ENCODE measurements at places on chromosomes 7 and 10. TPM values are rescaled to one million over a fixed set of nuclear protein-coding genes. Genes with fewer than 3 reads are reported as not detected.

DNA sequence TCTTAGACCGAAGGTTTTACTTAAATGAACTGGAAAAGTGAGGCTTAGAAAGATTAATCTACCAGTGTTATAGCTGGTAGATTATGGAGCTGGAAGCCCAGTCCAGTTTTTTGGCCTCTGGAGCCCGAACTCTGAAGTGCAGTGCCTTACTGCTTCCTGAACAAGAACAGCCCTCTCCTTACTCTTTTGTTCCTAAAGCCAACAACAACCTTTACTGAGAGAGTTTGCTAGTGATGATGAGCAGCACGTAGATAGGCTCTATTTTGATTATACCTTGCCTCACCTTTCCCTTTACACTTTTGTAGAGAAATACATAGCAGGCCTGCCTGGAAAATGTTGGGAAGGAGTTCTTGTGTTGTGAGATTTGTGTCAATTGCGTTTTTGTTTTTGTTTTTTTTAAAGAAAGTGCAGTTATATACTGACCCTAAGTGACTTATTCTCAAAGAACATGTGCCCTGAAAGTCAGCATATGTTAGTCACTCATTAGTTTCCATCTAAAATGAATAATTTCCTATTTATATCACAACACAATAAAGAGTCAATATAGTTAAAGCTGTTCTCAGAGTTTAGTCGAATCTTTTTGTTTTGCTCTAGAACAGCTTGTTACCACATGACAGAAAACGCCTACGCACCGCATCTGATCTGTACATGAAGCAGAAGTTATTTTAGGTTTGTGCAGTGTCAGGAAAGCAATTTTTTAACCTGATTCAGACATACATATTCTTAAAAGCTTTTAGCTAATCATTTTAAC lies 33.0 kb downstream of the PLEKHA1 start:
- DNase-seq: no peak

DNA sequence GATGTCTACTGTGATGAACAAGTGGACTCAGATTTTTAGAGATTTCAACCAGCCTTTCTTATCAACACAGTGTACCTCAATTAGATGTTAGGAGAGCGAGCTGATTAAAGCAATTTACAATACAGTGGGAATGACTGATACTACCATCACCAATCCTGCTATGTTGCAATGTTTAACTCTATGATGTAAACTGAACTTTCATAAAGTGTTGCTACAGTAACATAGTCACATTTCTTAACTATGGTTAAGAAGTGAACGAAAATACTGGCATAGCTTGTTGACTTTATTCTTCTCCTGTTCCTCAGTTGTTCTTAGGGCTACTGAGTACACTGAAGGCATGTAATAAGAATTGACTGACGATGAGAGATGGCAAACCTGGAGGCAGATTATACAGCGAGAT lies 139.8 kb downstream of the MYOF start:
- no peak for DNase-seq

- no peak for DNase-seq
These were observed 472.5 kb upstream of the GHITM start for GRCh38 chr10:83666762-83667161.

DNA sequence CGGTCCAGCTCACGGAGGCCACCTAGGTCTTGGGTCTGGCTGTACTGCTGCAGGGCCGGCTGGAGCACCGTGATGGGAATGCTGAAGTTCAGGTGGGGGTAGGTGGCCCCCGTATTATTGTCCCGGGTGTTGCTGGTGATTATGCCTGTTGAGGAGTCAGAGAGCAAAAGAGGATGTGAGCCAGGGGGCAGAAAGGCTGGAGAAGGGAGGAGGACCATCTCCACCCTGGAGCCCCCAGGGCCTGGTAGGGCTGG lies 6.6 kb downstream of the TYSND1 start:
- DNase-seq: no peak

The TAS2R5 gene
- total RNA-seq: 0.35 TPM

The ITPRID1 gene
- total RNA-seq: not detected

The SPAM1 gene
- not detected for total RNA-seq

The SFRP5 gene
- total RNA-seq: not detected
